ENCODE measurements at places on chromosomes 2 and 18.

DNA sequence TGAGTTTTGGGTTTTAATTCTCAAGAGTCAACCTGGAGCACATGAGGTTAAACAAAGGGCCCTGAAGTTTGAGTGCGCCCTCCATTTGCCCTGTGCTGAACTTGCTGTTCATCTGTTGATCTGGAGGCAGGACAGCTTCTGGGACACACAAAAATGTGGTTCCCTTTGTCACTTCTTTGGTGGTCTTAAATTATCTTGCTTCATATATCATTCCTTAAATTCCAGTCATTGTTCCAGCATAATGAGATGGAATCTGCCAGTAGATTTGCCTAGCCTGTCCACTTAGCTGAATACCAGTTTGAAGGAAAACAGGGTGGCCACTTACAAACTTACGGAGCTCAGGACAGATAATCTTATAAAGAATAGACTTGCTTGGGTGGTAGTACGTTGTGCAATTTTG, 916 bp downstream of the CETN1 start:
- no peak for DNase-seq

GRCh38 chr2:226018641-226019040, 619.1 kb downstream of the NYAP2 start:
- DNase-seq: no peak

DNA sequence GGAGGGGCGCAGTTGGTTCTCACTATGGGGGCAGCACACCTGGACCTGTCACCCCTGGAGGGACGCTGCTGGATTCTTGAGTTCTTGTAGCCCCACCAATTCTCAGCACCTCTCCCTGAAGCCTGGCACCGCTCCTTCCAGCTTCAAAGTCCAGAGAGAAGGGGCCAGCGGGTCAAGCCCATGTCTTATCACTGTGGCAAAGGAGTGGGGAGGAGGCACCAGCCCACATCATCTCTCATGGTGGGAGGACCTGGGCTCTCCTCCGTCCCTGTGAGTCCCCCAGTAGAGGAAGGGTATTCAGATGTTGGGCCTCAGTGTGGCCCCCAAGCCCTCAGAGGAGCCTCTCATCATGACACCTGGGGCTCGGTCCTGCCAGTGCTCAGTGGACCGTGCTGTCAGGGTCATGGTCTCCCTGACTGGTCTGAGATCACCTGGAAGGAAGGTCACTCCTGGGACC, 67.4 kb downstream of the HS1BP3 start:
- DNase-seq: no peak

DNA sequence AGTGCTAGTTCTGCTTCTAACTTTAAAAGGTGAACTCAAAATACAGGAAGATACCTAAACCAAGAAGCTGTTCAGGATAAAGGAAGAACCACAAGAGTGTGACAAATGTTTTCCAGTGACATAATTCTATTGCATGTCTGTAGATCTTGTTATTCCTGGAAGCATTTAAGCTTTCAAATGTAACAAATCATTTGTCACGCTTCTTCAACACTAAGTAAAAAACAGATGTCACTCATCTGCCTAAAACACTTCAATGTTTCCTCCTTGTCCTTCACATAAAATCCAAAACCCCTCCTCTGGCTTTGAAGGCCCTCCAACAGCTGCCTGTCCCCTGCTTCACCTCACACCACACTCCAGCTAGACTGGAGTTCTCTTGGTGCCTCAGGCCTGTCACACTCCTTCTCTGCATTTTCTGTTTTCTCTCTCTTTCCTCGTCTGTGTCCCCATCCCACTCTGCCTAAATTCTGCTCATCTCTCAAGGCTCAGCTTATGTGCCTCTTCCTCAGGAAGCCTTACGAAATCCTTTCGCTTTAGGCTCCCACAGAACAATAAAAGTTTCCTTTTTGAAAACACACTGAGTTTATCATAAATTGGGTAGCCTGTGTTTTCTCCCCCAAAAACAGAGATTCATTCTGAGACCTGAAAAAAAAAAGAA, 6.4 kb upstream of the CLEC4F start:
- no peak for DNase-seq

- no peak for DNase-seq
These were observed 90.5 kb downstream of the PMS1 start for GRCh38 chr2:189874586-189875320.

DNA sequence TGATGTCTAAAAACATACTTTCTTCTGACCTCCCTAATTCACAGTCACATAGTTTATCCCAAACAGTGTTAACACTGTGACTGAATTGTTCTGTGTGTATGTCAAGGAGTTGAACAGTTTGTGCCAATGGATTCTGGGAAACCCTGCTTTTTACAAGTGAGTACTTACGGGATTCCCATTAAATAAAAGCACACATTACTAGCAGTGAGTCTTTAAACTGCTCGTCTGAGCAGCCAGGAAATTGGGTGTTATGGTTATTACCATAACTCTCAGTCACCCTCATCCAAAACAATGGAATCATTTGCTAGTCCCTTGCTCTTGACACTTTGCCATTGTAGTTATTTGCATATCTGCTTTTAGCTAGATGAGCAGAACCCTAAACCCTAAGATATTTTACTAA, 209.1 kb downstream of the ZNF385B start:
- no peak for DNase-seq

DNA sequence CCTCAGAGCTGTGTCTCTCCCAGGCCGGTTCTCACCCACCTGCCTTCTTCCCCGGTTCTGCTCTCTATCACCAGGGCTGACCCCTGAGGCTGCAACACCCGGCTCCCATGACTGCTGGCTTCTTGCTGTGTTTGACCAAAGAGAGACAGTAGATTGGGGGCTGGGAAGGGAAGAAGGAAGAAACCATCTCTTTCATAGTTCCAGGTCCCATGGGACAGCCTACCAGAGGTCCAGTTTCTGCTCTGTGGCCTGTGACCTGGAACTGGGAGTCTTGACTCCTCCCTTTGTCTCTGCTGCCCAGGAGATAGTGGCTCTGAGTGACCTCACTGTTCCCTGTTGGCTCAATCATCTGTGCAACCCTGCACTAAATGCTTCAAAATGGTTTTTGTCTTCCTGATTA, 38.1 kb downstream of the ALPK2 start:
- no peak for DNase-seq

- no peak for DNase-seq
These were observed 534.4 kb upstream of the SLC39A10 start for GRCh38 chr2:195122653-195123052.

DNA sequence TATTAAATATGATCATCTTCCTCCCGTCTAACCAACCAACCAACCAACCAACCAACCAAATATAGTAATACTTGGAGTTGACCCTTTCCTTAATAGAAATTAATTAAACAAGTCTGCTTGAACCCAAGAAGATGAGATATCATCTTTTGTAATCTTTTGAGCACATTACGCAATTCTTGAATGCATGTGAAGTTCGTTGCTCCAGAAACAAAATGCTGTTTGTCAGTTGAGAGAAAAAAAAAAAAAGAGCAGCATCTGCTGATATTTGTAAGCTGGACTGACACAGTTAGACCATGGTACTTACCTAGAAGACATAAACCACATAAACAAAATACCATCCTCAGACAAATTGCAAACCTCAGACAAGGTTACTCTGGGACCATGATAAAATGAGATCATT, 9.2 kb upstream of the SERPINB2 start:
- DNase-seq: no peak

DNA sequence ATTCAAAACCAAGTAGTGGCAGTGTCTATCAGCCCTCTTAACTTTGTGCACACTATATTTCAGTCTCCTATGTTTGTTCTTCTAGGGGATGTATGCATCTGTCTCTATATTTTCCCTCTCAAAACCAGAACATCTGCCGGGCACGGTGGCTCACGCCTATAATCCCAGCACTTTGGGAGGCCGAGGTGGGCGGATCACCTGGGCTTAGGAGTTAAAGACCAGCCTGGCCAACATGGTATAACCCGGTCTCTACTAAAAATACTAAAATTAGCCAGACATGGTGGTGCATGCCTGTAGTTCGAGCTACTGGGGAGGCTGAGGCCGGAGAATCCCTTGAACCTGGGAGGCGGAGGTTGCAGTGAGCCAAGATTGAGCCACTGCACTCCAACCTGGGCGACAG, 9.9 kb upstream of the GAREM2 start:
- no peak for DNase-seq

GRCh38 chr2:98028101-98028561, 32.4 kb upstream of the TMEM131 start:
- DNase-seq: no peak

Data from NCI-H446 (cell line).